ENCODE measurements at places on chromosomes 12 and 14. TPM values are rescaled to one million over a fixed set of nuclear protein-coding genes. Genes with fewer than 3 reads are reported as not detected.

DNA sequence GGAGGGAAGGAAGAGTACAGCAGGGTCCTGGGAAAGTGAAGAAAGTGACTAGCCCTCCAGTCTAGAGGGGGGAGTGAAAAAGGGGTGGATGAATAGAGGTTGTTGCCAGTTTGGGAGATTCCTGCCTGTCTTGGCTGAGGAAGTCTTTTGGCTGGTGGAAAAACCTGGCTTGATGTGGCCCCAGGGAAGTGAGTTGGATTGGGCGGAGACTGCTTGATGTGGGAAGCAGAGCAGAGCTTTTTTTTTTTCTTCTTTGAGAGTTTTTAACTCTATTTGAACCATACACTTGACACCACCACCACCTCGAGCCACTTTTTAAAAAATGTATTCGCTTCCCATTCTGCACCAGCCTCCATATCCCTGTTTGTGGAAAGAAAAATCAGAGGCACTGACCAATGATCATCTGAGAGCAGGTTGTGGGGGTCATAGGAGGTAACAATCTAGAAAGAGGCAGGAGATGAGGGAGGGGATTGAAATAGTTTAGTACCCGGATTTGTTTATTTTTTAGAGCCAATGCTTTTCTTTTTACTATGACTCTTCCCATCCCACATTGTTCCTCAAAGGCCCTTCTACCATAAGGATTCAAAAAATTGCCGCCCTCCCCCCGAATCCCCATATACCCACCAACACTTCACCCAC is 690 bp upstream of the DTX3 start:
- peak overlapping the region; percentile 80 for H3K27ac ChIP-seq
- peak; percentile 60 for DNase-seq
- peaks cover 14% of the 10 kb centered on the region for H3K4me1 ChIP-seq
- peak overlapping the region; percentile 45 for H3K4me3 ChIP-seq

CD4 gene
- total RNA-seq = 8.2 TPM

DNA sequence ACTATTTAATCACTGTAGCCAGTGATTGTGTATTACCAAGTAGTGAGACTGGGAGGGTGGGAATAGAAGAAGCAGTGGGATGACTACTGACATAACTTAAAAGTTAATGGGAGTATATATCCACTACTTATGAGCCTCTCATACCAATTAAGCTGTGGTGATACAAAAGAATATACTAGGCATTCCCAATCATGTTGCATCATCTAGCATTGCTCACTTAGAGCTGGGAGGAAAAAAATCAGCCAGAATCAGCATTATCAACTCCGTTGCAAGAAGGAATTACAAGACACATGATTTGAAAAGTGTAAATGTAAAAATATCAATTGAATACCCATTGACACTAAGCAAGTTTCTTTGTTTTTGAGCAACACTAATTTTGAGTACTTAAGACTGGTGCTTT is 745 bp upstream of the PPP1R36 start:
- no peak for DNase-seq
- no peak overlapping the region for H3K4me3 ChIP-seq
- H3K27ac ChIP-seq = no peak overlapping the region
- peaks cover 15% of the 10 kb centered on the region for H3K4me1 ChIP-seq
- H3K27me3 ChIP-seq = peaks cover 10% of the 10 kb centered on the region

GRCh38 chr12:54199917-54200316 is 11.1 kb upstream of the SMUG1 start:
- no peaks in the 10 kb centered on the region for H3K36me3 ChIP-seq
- no peaks in the 10 kb centered on the region for H3K4me1 ChIP-seq
- peaks cover 5% of the 10 kb centered on the region for H3K27me3 ChIP-seq
- DNase-seq = no peak
- no peak overlapping the region for H3K27ac ChIP-seq
- no peak overlapping the region for H3K4me3 ChIP-seq

GRCh38 chr12:88035271-88035906 is 6.2 kb upstream of the C12orf50 start:
- H3K27me3 ChIP-seq = no peaks in the 10 kb centered on the region
- peak; percentile 79 for DNase-seq
- peaks cover 6% of the 10 kb centered on the region for H3K4me1 ChIP-seq
- H3K4me3 ChIP-seq = peak overlapping the region; percentile 38
- H3K27ac ChIP-seq = peak overlapping the region; percentile 77
- H3K36me3 ChIP-seq = no peaks in the 10 kb centered on the region

GRCh38 chr12:71011261-71011660 is 90.7 kb upstream of the PTPRR start:
- no peak overlapping the region for H3K4me3 ChIP-seq
- H3K36me3 ChIP-seq = no peaks in the 10 kb centered on the region
- DNase-seq = no peak
- H3K4me1 ChIP-seq = no peaks in the 10 kb centered on the region
- no peaks in the 10 kb centered on the region for H3K27me3 ChIP-seq

DNA sequence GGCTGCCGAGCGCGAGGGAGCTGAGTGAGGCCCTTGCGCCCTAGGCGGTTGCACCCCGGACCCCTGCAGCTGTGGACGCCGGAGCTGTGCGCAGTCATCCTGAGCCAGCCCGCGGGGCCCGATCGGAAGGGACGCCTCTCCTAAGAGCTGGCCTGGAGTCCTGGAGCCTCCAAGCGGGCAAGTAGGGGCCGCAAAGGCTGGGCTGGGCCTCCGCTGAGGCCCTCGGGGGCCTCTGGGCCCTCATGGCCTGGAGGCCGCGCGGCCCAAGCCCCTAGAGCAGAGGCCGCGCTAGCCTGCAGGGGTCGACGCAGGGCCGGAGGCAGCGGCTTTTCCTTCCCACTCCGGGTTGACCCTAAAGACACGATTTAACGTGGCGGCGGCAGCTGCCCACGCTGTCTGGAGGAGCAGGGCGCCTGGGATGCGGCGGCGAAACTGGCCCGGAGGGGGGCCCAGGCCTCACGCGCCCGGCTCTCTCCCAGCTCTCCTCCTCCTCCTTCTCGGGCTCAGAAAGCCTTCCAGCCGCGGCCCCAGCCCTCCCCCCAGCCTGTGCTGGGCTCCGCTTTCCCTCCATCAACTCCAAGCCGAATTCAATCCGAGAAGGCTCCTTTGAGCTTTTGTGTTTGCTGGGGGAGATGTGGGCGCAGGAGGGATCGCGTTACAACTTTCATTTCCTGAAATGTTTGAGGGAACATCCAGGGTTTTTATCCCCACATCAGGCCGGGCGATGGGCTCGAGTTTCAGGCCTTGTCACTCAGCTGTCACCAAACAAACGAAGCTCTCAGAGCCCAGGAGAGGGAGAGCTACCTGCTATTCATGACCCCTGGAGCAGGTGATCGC is 11.6 kb downstream of the SIX1 start:
- no peak for DNase-seq
- no peaks in the 10 kb centered on the region for H3K36me3 ChIP-seq
- H3K4me3 ChIP-seq = peak overlapping the region; percentile 24
- H3K27ac ChIP-seq = peak overlapping the region; percentile 59
- peaks cover 70% of the 10 kb centered on the region for H3K27me3 ChIP-seq
- peaks cover 32% of the 10 kb centered on the region for H3K4me1 ChIP-seq

- no peaks in the 10 kb centered on the region for H3K36me3 ChIP-seq
- H3K27ac ChIP-seq = no peak overlapping the region
- no peaks in the 10 kb centered on the region for H3K27me3 ChIP-seq
- H3K4me1 ChIP-seq = peaks cover 5% of the 10 kb centered on the region
Measured at GRCh38 chr12:96063046-96063445, 27.7 kb upstream of the LTA4H start.

GRCh38 chr12:62787611-62788010 is 147.3 kb downstream of the PPM1H start:
- no peak overlapping the region for H3K27ac ChIP-seq
- no peaks in the 10 kb centered on the region for H3K4me1 ChIP-seq
- no peak overlapping the region for H3K4me3 ChIP-seq
- DNase-seq = no peak
- H3K27me3 ChIP-seq = no peaks in the 10 kb centered on the region
- no peaks in the 10 kb centered on the region for H3K36me3 ChIP-seq

GRCh38 chr14:23249824-23250223 is 12.1 kb downstream of the RNF212B start:
- no peak overlapping the region for H3K4me3 ChIP-seq
- H3K27ac ChIP-seq = no peak overlapping the region
- DNase-seq = no peak
- no peaks in the 10 kb centered on the region for H3K27me3 ChIP-seq
- no peaks in the 10 kb centered on the region for H3K36me3 ChIP-seq

SLC22A17 gene
- total RNA-seq = 91.0 TPM

FAR2 gene
- total RNA-seq = 8.4 TPM

- no peaks in the 10 kb centered on the region for H3K27me3 ChIP-seq
- H3K4me3 ChIP-seq = no peak overlapping the region
- peaks cover 9% of the 10 kb centered on the region for H3K4me1 ChIP-seq
- DNase-seq = no peak
- H3K27ac ChIP-seq = no peak overlapping the region
Measured at GRCh38 chr14:88128816-88129215, 123.9 kb downstream of the GPR65 start.

DNA sequence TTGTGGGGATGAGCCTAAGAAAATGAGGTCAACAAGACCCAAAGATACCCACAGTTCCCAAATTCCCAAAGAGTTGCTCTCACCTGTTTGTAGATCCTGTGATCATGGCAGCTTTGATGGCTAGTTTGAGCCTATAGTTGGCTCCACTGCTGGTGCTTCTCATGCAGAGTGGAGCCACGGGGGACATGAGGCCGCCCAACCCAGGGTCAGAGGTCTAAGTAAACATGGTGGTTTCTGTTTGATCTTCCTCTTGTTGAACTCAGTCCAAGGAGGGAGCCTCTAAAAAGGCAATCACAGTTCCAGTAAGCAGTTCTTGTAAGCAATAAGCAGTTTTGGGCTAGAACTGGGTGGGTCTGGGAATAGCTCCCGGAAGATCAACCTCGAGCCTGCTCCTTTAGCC is 125.6 kb upstream of the DHRS4 start:
- no peaks in the 10 kb centered on the region for H3K36me3 ChIP-seq
- H3K4me1 ChIP-seq = no peaks in the 10 kb centered on the region
- no peaks in the 10 kb centered on the region for H3K27me3 ChIP-seq
- no peak overlapping the region for H3K4me3 ChIP-seq
- DNase-seq = no peak

DNA sequence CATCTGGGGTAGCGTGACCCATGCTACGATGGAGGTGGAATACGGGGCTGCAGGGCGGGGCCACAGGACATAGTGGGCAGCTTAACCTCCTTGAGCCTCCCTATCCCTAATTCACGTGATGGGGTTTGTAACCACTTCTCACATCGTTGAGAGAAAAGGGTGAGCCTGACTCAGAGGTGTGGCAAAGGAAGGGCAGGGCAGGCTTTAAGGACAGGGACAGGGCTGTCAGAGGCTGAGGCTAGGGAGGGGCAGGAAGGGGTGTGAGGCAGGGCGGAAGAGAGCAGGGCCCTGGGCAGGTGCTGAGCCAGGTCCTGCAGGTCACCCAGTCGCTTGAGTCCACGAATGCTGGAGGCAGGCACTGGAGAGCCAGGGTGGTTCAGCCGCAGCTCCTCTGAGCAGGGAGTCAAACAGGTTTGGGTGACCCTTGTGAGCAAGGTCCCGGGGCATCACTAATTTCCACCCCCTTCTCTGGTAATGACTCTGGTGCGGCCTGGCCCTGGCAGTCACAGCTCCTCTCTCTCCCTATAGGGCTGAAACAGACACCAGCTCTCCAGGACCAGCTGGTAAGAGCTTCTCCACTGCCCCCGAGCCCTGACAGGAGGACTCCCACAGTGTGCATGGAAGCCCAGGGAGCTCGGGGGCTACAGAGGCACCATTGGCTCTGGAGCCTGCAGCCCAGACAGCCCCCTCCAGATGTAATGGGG is 7.5 kb upstream of the AQP2 start:
- peaks cover 6% of the 10 kb centered on the region for H3K4me1 ChIP-seq
- H3K27me3 ChIP-seq = no peaks in the 10 kb centered on the region
- no peak for DNase-seq
- H3K36me3 ChIP-seq = no peaks in the 10 kb centered on the region
- no peak overlapping the region for H3K4me3 ChIP-seq

CFL2 gene
- 99.6 TPM for total RNA-seq

DNA sequence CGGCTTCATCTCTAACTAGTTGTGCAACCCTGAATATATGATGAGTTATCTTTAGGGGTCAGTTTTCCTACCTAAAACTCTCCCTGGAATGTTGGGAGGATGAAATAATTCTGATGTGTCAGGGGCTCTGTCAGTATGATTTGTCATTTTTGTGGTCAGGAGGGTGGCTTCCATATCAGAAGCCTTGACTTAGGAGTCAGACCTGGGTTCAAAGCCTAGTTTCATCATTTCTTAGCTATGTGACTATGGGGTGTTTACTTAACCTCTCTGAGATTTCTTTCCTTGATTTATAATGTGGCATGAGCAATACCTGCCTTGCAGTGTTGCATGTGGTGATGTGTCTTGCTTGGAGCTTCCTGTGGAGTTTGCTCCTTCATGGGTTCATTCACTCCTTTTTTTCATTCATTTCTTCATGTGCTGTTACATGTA is 146.8 kb downstream of the CHST11 start:
- no peaks in the 10 kb centered on the region for H3K36me3 ChIP-seq
- H3K4me1 ChIP-seq = peaks cover 61% of the 10 kb centered on the region
- peak overlapping the region; percentile 81 for H3K27ac ChIP-seq
- H3K4me3 ChIP-seq = no peak overlapping the region
- H3K27me3 ChIP-seq = no peaks in the 10 kb centered on the region

Measured in tibial nerve (tissue), 4 donors.